ENCODE measurements at places on chromosomes 1 and 21. TPM values are rescaled to one million over a fixed set of nuclear protein-coding genes. Genes with fewer than 3 reads are reported as not detected.

- peak; percentile 92 for DNase-seq
These were observed 49.8 kb downstream of the ACOT7 start for GRCh38 chr1:6343506-6344405.

- no peak for DNase-seq
These were observed 22.1 kb downstream of the PLEKHO1 start for GRCh38 chr1:150171801-150172200.

DNA sequence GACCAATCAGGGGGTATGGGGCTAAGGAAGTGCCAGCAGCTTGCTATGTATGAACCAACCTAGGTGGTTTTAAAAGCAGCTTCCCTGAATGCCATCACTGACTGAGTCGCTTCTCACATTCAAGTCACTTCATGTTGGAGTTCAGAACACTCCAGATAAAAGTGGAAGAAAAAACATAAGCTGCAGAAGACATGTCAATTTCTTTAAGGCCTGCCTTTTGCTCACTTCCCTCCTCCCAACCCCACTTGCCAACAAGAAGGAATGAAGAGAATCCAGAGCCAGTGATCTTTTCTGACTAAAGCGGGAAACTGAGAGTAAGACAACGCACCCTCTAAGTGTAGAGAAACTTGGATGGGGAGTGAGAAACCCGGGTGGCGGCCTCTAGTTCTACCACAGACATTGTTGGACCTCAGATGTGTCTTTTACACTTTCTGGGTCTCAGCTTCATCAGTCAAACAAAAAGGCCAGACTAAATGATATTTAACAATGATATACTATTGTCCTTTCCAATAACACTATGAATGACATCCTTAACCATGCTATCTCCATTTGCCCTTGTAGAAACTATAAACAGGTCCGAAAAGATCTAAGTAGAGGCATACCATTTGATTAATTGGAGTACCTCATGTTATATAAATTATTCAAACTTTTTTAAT lies 54.1 kb downstream of the LUZP1 start:
- DNase-seq, result no peak

The TNNI3K gene
- not detected for total RNA-seq

GRCh38 chr1:243507672-243508302 lies 251.9 kb downstream of the SDCCAG8 start:
- no peak for DNase-seq

- no peak for DNase-seq
These were observed 34.7 kb downstream of the B3GALT5 start for GRCh38 chr21:39647476-39647875.

DNA sequence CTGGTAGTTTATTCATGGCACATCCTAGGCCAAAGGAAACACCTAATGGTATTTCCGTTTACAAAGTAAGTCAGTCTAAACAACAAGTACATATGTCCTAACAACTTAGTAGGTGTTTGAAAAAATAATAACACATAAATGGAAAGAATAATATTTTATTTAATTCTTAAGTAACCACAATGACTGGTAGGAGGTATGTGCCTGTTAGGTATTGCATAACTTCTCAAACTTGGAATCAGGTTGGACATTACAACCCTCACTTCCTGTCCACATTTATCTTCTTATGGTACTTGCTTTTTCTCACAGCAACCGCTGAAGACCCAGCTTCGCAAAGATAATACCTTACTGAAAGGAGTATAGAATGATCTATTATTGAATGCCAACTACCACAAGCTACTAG lies 64.2 kb downstream of the VPS13D start:
- no peak for DNase-seq

- peak; percentile 44 for DNase-seq
These were observed 119.4 kb upstream of the CXADR start for GRCh38 chr21:17393413-17393812.

The TMEM9 gene
- total RNA-seq, result 11.3 TPM

The TEDDM1 gene
- not detected for total RNA-seq

The HHIPL2 gene
- 0.19 TPM for total RNA-seq

DNA sequence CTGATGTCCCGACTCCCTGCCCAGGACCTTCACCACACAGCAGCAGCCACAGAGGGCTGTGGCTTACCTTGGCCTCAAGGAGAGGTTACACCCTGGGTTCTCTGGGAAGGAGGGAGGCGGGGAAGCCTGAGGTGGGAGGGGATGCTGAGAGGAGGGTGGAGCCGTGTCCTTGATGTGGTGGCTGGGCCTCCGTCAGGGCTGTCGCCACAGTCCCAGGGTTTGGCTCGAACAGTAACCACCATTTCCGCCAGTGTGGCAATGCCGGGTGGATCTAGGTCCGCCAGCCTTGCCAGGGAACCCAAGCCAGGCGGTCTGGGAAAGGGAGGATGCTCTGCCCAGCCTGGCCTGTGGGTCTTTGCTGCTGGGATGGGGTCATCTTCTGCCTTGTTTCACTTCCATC lies 18.4 kb upstream of the CDCA8 start:
- DNase-seq, result peak; percentile 94

DNA sequence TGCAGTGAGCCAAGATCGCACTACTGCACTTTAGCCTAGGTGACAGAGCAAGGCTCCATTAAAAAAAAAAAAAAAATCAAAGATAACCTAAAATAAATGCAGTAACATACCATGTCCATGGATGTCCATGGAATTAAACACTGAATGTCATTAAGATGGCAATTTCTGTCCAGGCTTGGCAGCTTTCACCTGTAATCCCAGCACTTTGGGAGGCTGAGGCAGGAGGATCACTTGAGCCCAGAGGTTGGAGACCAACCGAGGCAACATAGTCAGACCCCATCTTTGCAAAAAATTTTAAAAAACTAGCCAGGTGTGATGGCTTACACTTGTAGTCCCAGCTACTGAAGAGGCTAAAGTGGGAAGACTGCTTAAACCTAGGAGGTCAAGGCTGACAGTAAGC lies 100.1 kb downstream of the RUSC1 start:
- DNase-seq, result peak; percentile 45

DNA sequence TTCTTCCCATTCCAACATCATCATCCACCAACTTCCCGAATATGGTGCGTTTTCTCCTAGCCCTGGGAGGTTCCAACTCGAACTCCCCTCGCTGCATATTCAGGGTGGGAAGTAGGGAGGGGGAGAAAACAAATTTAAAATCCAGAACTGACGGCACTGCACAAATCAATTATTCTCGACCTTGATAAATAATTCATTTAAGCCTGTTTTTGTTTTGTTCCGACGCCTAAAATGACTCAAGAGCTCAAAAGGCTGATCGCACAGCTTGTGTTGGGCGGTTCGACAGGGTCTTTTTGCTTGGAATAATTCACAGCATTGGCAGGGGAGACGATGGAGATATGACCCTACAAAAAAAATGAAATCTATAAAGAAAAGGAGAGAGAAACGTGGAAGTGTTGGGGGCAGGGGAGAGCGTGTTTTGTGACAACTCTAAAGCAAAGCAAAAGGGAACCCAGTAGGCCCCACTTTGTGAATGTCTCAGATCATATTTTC lies 3.1 kb upstream of the BARHL2 start:
- no peak for DNase-seq

All from activated CD4-positive, alpha-beta T cell treated with anti-CD3 and anti-CD28 coated beads, Interleukin-2, amount 10 ng/mL, durations not matched to agents 24 days and 14 days (primary cell).